ENCODE measurements at places on chromosomes 16 and 17. TPM values are rescaled to one million over a fixed set of nuclear protein-coding genes. Genes with fewer than 3 reads are reported as not detected.
A peak's percentile ranks its signal among the peaks of the same experiment; 100 is the strongest.

DNA sequence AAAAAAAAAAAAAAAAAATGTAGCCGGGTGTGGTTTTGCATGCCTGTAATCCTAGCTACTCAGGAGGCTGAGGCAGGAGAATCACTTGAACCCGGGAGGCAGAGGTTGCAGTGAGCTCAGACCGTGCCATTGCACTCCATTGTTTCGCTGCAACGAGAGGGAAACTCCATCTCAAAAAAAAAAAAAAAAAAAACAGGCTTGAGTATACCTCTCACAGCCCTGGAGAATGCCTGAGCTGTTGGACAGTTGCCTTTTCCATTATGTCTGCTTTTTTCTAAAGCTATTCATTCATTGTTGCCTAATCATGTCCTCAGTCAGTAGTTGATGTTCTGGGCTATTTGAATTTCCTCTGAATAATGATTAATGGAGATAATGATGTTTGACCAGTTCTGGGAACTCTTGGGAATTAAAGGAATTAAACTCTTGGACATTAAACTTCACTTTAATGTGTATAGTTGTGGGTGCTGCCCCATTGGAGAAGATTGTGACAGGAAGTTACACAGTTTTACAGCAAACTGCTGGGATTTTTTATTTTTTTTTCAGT, 11.8 kb downstream of the HMOX2 start:
- no peak overlapping the region for H3K4me3 ChIP-seq
- peaks cover 6% of the 10 kb centered on the region for H3K36me3 ChIP-seq
- no peaks in the 10 kb centered on the region for H3K27me3 ChIP-seq
- H3K27ac ChIP-seq, result peak overlapping the region; percentile 69

GRCh38 chr16:9134739-9135138, 43.3 kb downstream of the HAPSTR1 start:
- H3K4me1 ChIP-seq, result peaks cover 5% of the 10 kb centered on the region
- peak; percentile 77 for DNase-seq
- no peaks in the 10 kb centered on the region for H3K36me3 ChIP-seq
- no peak overlapping the region for H3K27ac ChIP-seq
- no peaks in the 10 kb centered on the region for H3K27me3 ChIP-seq

GRCh38 chr17:39357488-39357887, 43.9 kb downstream of the FBXL20 start:
- H3K36me3 ChIP-seq, result no peaks in the 10 kb centered on the region
- no peak for DNase-seq
- no peaks in the 10 kb centered on the region for H3K4me1 ChIP-seq

GRCh38 chr16:28986046-28986445, 1.2 kb downstream of the LAT start:
- H3K36me3 ChIP-seq, result peaks cover 44% of the 10 kb centered on the region
- no peak overlapping the region for H3K27ac ChIP-seq
- H3K4me1 ChIP-seq, result no peaks in the 10 kb centered on the region
- DNase-seq, result no peak
- no peaks in the 10 kb centered on the region for H3K27me3 ChIP-seq
- H3K4me3 ChIP-seq, result no peak overlapping the region

The KRT28 gene
- total RNA-seq, result not detected

The EXOC3L1 gene
- total RNA-seq, result not detected

The TP53TG3 gene
- total RNA-seq, result not detected

DNA sequence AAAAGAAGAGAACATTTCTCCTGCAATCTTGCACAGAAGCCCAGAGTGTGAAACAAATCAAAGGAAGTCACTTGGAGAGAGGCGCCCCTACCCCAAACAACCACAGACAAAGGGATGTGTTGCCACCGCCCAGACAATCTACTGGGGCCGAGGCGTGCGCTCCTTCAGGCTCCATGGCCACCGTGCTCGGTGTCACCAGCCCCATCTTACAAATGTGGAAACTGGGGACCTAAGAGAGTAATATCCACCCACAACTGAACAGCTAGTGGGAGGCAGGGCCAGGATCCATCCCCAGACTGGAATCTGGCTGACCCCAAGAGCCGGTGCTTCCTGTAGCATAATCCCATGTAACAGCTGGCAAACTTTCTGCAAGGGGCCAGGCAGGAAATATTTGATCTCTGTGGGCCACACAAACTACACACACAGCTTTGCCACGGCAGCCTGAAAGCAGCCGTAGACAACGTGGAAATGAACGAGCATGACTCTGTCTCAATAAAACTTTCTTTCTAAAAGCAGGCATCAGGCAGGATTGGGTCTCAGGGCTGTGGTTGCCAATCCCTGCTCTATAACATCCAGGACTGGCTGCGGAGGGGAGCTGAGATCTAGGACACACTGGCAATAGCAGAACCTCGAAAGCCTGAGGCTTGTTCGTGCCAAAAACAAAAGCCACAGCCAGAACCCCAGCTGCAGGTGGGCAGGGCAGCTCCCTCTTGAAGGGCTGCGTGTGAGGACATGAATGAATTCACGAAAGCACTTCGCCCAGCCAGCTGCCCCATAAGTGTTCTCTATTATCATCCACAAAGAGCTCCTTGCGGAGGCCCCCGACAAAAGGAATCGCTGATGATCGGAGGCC, 26.6 kb upstream of the GINS2 start:
- no peaks in the 10 kb centered on the region for H3K36me3 ChIP-seq
- DNase-seq, result no peak
- H3K4me1 ChIP-seq, result no peaks in the 10 kb centered on the region
- no peak overlapping the region for H3K27ac ChIP-seq
- no peak overlapping the region for H3K4me3 ChIP-seq

The PABPN1L gene
- total RNA-seq, result not detected

DNA sequence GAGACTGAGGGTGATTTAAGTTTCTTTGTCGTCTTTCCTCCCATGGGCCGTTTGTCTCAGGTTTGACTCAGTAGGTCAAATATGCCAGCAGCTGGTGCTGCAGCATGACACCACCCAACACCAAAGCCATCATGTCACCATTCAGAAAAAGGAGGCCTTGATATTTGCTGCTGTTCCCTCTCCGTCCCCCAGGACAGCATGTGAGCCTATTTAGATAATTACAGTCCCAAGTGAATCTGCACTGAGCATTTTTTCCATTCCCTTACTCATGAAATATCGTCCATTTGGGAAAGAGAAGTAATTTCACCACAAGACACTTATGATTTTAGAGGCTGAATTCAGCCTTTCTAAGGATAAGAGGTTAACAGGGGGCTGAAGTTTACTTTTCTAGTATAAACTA, 62.2 kb upstream of the ADORA2B start:
- no peak for DNase-seq
- H3K4me3 ChIP-seq, result no peak overlapping the region
- H3K4me1 ChIP-seq, result no peaks in the 10 kb centered on the region
- no peak overlapping the region for H3K27ac ChIP-seq
- no peaks in the 10 kb centered on the region for H3K27me3 ChIP-seq

- no peak overlapping the region for H3K27ac ChIP-seq
- DNase-seq, result no peak
- H3K4me3 ChIP-seq, result no peak overlapping the region
- H3K4me1 ChIP-seq, result no peaks in the 10 kb centered on the region
- no peaks in the 10 kb centered on the region for H3K27me3 ChIP-seq
- no peaks in the 10 kb centered on the region for H3K36me3 ChIP-seq
Measured at GRCh38 chr16:9428355-9429005, 337.0 kb downstream of the HAPSTR1 start.

DNA sequence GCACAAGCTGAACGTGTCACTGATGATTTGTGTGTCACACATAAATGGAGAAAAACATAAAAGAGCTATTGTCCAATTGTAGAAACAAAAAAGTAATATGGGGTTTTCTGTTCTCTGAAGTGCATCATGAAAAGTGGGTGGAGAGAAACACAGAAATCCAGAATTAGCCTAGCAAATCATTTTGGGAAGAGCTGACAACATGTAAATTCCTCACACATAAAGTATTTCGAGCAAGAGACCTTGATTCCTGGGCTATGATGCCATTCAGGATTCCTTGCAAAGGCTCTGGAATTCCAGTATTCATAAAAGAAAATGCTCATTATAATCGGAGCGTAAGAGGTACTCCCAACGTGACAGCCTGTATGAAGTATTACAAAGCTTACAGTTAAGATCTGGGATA, 1.1 kb downstream of the DCUN1D3 start:
- H3K27ac ChIP-seq, result peak overlapping the region; percentile 65
- H3K4me1 ChIP-seq, result peaks cover 29% of the 10 kb centered on the region
- peak; percentile 50 for DNase-seq
- H3K4me3 ChIP-seq, result peak overlapping the region; percentile 73
- H3K27me3 ChIP-seq, result no peaks in the 10 kb centered on the region
- peaks cover 48% of the 10 kb centered on the region for H3K36me3 ChIP-seq

- H3K27ac ChIP-seq, result no peak overlapping the region
- peak overlapping the region; percentile 51 for H3K4me3 ChIP-seq
- no peak for DNase-seq
- H3K27me3 ChIP-seq, result no peaks in the 10 kb centered on the region
- peaks cover 22% of the 10 kb centered on the region for H3K4me1 ChIP-seq
Measured at GRCh38 chr17:42287305-42287976, 857 bp upstream of the STAT5A start.

GRCh38 chr17:9855036-9855435, 29.3 kb downstream of the GLP2R start:
- H3K27me3 ChIP-seq, result no peaks in the 10 kb centered on the region
- H3K4me3 ChIP-seq, result no peak overlapping the region
- H3K27ac ChIP-seq, result no peak overlapping the region
- DNase-seq, result no peak
- no peaks in the 10 kb centered on the region for H3K4me1 ChIP-seq

DNA sequence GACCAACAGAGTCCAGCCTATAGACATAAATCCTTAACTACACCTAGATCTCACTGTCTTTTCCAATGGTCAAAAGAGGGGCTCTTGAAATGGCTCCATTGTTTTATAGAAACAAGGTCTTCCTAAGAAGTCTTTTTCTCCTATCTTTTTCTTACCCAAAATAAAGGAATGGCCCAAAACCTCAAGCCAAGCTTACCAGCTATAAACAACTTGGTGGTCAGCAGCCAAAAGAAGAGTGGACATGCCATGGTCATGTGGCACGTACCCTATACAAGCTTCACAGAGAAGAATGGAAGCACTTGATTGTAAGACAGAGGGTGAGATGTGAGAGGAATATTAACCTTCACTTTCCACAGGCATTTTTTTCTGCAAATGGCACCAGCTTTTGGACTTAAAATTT, 82.1 kb upstream of the GNAO1 start:
- DNase-seq, result no peak
- no peak overlapping the region for H3K27ac ChIP-seq
- H3K36me3 ChIP-seq, result no peaks in the 10 kb centered on the region
- H3K4me3 ChIP-seq, result no peak overlapping the region
- H3K4me1 ChIP-seq, result no peaks in the 10 kb centered on the region
- H3K27me3 ChIP-seq, result no peaks in the 10 kb centered on the region

GRCh38 chr17:77513045-77513444, 372.3 kb downstream of the SEC14L1 start:
- no peak overlapping the region for H3K27ac ChIP-seq
- no peaks in the 10 kb centered on the region for H3K36me3 ChIP-seq
- H3K27me3 ChIP-seq, result no peaks in the 10 kb centered on the region
- DNase-seq, result no peak
- H3K4me1 ChIP-seq, result peaks cover 7% of the 10 kb centered on the region

- no peaks in the 10 kb centered on the region for H3K36me3 ChIP-seq
- H3K27ac ChIP-seq, result no peak overlapping the region
- H3K4me3 ChIP-seq, result no peak overlapping the region
- H3K4me1 ChIP-seq, result no peaks in the 10 kb centered on the region
- DNase-seq, result no peak
- H3K27me3 ChIP-seq, result no peaks in the 10 kb centered on the region
Measured at GRCh38 chr17:76250141-76250540, 9.8 kb upstream of the RNF157 start.

GRCh38 chr17:1002771-1003555, 6.0 kb downstream of the TIMM22 start:
- DNase-seq, result peak; percentile 34
- H3K4me1 ChIP-seq, result peaks cover 37% of the 10 kb centered on the region
- no peaks in the 10 kb centered on the region for H3K27me3 ChIP-seq

The PHB1 gene
- total RNA-seq, result 275 TPM

The HOXB4 gene
- total RNA-seq, result 1.2 TPM

The ATP2A3 gene
- total RNA-seq, result 0.89 TPM

DNA sequence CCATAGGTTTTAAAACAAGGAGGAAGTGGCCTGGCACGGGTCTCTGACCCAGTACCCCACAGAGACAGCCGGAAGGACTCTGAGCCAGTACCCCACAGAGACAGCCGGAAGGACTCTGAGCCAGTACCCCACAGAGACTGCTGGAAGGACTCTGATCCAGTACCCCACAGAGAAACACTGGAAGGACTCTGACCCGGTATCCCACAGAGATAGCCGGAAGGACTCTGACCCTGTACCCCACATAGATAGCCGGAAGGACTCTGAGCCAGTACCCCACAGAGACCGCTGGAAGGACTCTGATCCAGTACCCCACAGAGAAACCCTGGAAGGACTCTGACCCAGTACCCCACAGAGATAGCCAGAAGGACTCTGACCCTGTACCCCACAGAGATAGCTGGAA, 49.0 kb downstream of the TRARG1 start:
- H3K4me1 ChIP-seq, result no peaks in the 10 kb centered on the region
- no peaks in the 10 kb centered on the region for H3K36me3 ChIP-seq
- H3K4me3 ChIP-seq, result no peak overlapping the region
- no peaks in the 10 kb centered on the region for H3K27me3 ChIP-seq
- no peak overlapping the region for H3K27ac ChIP-seq
- DNase-seq, result no peak

DNA sequence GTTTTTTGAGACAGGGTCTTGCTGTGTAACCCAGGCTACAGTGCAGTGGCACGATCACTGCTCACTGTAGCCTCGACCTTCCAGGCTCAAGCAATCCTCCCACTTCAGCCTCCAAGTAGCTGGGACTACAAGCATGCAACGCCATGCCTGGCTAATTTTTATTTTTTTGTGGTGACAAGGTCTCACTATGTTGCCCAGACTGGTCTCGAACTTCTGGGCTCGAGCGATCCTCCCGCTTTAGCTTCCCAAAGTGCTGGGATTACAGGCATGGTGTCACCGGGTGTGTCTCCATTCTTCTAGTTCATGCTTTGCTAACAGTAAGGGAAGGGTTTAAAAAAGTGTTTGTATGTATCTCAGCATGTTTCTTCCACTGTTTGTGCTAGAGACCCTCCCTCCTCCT, 101.8 kb downstream of the HIC1 start:
- H3K27ac ChIP-seq, result peak overlapping the region; percentile 40
- H3K4me3 ChIP-seq, result no peak overlapping the region
- H3K27me3 ChIP-seq, result no peaks in the 10 kb centered on the region
- peaks cover 9% of the 10 kb centered on the region for H3K36me3 ChIP-seq
- no peak for DNase-seq

- H3K27ac ChIP-seq, result peak overlapping the region; percentile 93
- H3K36me3 ChIP-seq, result peaks cover 32% of the 10 kb centered on the region
- DNase-seq, result peak; percentile 60
- H3K4me3 ChIP-seq, result peak overlapping the region; percentile 85
Measured at GRCh38 chr17:63550817-63551639, 751 bp downstream of the DCAF7 start.

The IL34 gene
- 0.74 TPM for total RNA-seq

GRCh38 chr16:4090351-4090851, 25.8 kb downstream of the ADCY9 start:
- H3K27me3 ChIP-seq, result no peaks in the 10 kb centered on the region
- DNase-seq, result peak; percentile 30
- peaks cover 8% of the 10 kb centered on the region for H3K4me1 ChIP-seq
- H3K27ac ChIP-seq, result no peak overlapping the region
- no peak overlapping the region for H3K4me3 ChIP-seq
- H3K36me3 ChIP-seq, result no peaks in the 10 kb centered on the region

GRCh38 chr16:83302853-83303252, 504.9 kb upstream of the HSBP1 start:
- H3K4me1 ChIP-seq, result peaks cover 11% of the 10 kb centered on the region
- H3K36me3 ChIP-seq, result no peaks in the 10 kb centered on the region
- no peak overlapping the region for H3K27ac ChIP-seq
- H3K4me3 ChIP-seq, result no peak overlapping the region

GRCh38 chr17:50107790-50108414, 12.8 kb downstream of the PDK2 start:
- DNase-seq, result no peak
- no peak overlapping the region for H3K4me3 ChIP-seq
- peaks cover 21% of the 10 kb centered on the region for H3K36me3 ChIP-seq
- peaks cover 25% of the 10 kb centered on the region for H3K4me1 ChIP-seq
- no peak overlapping the region for H3K27ac ChIP-seq

Data from SJSA1 (cell line).